Effector memory CD4-positive, alpha-beta T cell (primary cell): ENCODE measurements at places on chromosomes 13 and 19.

GRCh38 chr13:50162001-50162400 lies 146.8 kb downstream of the KCNRG start:
- DNase-seq, result no peak

DNA sequence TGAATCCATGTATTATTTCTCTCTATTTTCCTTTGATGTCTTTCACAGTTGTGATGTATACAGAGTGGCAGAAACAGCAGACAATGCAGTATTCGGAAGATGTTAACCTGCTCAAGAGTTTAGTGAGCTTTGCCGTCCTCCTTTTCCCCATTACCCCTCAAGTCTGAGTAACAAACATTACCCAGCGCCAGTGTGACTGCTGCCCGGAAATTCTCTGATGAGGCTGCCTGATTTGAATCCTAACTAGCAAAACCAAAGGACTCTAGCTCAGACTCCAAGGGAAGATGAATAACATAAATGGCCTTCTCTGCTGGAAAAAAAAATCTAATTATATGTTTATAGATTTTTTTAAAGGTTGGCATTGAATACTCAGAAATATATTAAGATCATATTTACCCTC lies 247.3 kb upstream of the SOX21 start:
- no peak for DNase-seq

DNA sequence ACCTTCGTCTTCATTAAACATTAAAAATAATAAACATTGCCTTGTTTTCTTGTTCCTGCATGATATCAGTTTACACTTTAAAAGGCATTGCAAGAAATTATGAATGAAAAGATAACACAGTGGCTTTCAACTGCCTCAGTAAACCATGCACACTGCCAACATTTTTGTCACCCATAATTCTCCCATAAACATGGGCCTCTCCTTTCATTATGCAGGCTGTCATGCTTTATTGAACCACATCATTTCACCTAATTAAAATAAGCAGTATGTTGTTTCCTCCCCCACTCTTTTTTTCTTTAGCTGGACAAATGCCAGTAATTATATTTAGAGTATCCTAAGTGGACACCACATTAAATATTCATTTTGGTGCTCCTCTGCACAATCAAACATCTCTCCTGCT lies 1566.5 kb upstream of the SLC10A2 start:
- DNase-seq, result no peak

- no peak for DNase-seq
Observed at GRCh38 chr13:25988661-25989060, 63.2 kb downstream of the SHISA2 start.

DNA sequence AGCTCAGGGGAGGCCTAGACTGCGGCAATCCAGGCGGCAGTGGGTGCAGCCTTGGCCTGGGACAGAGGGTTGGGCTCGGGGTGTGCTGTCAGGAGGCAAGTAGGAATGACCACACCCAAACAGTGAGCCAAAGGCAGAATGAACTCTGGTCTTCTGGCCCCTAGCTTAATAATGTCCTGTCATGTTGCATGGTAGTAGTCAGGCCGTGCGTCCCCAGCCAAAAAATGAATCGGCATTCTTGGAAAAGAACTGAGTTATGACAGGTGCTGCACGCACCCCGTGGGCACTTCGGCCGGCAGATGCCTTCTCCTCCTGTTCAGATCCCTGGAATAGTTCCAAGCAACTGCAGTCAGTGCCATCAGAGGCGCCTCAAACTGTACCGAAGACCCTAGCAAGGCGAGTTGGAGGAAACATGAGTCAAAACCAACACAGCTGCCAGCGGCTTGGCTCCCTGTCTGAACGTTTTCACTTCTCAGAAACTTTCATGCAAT lies 55.9 kb downstream of the ATP7B start:
- DNase-seq, result no peak

DNA sequence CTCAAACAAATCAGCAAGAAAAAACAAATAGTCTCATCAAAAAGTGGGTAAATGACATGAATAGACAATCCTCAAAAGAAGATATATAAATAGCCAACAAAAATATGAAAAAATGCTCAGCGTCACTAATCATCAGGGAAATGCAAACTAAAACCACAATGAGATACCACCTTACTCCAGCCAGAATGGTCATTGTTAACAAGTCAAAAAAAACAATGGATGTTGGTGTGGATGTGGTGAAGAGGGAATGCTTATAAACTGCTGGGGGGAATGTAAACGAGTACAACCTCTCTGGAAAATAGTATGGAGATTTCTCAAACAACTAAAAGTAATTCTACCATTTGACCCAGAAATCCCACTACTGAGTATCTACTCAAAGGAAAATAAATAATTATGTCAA lies 239.2 kb upstream of the RFC3 start:
- DNase-seq, result no peak

DNA sequence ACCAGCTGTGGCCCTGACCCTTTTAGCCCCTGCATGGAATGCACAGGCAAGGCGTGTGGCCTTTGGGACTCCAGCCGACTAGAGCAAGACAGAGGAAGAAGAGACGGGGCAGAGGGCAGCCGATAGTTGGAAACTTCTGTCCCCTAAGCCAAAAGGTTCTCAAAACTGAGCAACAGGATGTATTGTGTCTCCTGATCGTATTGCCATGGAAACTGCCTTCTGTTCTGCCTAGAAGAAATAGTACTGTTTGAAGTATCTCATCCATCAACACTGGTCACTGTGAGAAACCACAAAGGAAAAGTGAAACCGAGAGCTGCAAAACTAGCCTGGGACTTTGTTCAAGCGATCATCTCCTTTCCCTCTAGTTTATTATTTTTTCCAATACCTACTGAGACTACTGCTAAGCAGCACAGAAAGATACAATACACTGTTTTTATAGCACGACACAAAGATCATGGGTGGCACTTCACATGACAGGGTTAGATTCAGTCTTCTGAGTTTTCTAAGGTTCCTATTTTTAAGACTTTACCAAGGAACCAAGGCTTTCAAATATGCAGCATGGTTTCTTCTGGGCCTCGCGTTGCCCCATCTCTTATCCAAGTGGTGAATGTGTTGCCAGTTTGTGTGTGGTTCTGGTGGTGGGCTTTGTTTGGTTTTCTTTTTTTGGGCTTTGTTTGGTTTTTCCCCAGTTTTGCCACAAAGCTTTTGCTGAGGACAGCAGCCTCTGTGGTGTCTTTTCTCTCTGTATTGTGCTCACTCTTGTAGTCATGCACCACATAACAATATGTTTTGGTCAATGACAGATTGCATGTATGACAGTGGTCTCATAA lies 49.3 kb upstream of the GPR183 start:
- DNase-seq, result peak; percentile 62
